ENCODE measurements at places on chromosomes 5 and 9.
A peak's percentile ranks its signal among the peaks of the same experiment; 100 is the strongest.

- DNase-seq, result peak; percentile 56
Observed at GRCh38 chr9:38371495-38371894, 21.0 kb upstream of the ALDH1B1 start.

DNA sequence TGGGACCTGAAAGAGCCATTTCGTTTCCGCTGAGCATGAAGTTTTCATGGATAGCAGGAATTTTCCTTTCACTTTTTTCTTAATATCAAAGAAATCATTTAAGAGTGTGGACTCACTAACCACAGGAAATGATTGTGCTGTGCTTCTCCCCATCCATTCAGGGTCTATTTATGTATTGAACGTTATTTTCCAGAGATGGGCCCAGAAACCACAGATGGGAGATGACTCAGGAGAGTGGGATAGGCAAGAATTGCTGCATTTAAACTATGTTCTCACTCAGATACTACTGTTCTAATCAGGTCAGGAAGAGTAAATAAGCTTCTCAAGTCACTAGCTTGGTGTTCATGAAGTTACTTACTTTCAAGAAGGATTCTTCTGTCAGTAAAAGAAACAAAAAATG is 763.8 kb downstream of the DTWD2 start:
- DNase-seq, result no peak

DNA sequence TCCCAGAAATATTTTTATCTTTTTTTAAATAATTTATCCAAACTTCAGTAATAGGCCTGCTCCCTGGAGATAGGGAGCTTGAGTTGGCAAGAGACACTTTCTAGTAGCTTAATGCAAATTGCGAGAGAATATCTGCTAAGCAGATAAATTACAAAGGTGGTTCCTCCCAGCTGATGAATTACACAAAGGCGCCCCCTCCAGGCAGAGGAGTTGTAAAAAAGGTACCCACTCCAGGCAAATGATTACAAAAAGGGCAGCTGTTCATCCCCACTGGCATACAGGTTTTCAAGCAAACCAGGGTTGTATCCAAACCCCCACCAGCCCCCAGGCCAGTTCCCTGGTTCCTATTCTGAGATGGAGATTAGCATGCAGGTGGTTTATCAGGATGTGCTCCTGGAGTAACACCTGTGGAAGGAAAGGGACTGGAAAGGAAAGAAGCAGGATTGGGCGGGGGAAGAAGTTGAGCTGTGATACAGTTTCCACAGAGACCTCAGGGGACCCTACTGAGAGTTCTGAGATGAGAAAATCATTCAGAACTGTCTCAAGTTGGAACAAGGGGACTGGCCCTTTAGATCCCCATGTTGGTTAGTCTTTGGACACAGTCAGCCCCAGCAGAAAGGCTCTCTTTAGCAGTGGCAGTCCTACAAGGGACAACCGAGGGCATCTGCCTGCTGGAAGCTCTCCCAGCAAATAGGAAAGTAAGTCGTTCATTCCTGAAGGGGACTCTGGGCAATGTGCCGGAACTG is 25.5 kb downstream of the ESM1 start:
- DNase-seq, result peak; percentile 32

GRCh38 chr5:32612134-32612888 is 27.0 kb downstream of the SUB1 start:
- DNase-seq, result no peak

- no peak for DNase-seq
Observed at GRCh38 chr9:114093031-114093471, 6.0 kb downstream of the KIF12 start.

- DNase-seq, result no peak
Observed at GRCh38 chr5:159945359-159945758, 29.1 kb downstream of the ADRA1B start.

DNA sequence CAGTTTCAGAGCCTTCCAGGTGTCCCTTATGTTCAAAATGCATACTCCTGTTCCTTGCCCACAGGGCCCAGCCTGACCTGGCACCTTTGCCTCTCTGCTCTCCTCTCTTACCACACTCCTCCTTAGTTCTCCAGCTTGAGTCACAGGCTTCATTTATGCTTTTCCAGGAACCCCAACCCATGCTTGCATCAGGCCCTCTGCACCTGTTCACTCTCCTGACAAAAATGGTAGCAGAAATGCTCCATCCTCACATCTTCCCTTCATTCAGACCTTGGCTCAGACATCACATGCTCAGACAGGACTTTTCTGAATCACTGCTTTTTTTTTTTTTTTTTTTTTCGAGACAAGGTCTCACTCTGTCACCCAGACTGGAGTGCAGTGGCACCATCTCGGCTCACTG is 15.1 kb upstream of the RNF145 start:
- no peak for DNase-seq

DNA sequence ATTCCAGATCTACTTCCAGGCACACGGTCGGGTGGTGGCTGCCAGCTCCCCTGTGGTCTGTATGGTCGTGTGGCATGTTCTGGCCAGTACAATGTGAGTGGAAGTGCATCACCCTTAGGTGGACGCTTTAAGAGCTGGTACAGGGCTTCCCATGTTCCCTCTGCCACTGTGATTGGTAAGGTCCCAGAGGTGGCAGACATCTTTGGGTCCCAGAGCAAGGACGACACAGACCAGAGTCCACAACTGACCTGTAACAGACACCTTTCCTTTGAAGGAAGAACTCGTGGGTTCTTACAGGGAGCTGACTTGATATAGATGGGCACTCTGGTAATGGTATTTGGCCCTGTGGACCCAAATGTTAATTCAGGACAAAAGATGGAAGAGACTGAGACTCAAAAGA is 90.0 kb upstream of the GDNF start:
- no peak for DNase-seq

GRCh38 chr5:149853701-149854100 is 90.9 kb downstream of the PDE6A start:
- no peak for DNase-seq

DNA sequence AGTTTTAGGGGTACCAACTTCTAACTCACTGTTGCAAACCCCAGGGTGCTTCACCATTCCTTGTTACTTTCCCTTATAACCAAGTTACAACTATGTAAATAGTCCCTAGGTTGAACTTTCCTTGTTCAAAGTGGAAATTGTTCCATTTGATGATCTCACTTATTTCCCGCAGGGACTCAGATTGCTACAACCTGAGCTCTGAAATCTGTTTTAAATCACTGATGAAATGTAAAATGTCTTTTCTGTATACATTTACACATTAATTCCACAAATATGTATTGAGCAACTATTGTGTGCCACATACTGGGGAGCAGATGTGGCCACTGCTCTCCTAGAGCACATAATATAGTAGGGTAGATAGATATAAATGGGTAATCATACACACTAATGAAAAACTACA is 69.1 kb upstream of the TARS1 start:
- no peak for DNase-seq

DNA sequence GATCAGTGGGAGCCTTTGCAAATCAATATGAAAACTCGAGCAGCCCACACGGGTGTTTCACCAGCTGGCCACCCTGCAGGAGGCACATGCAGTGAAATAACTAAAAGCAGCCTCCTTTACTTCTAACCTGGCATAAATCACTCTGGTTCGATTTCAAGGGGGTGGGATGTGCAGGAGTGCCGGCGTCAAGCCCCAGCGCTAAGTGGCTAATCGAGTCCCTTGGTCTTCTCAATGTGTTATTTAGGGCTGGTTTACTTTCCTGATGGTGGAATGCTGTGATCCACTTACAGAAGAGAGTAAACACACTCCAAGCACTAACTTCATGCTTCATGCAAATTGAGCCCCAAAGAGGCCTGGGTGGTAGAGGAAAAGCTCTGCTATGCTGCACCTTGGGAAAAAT is 109.4 kb downstream of the TMEM174 start:
- no peak for DNase-seq

DNA sequence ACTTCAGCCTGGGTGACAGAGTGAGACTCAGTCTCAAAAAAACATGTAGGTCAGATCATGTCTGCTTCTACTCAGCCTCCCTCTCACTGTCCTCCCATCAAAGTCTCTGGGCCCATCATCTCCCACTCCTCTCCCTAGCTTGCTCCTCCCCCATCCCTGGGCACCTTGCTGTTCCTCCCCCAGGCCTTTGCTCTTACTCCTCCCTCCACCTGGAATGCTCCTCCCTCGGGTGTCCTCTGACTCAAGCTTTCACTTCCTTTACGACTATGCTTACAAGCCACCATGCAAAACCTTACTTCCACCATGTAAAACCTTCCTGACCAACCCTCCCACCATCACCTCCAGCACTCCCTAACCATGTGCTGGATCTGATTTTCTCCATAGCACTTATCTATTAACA is 51.5 kb downstream of the MTMR12 start:
- DNase-seq, result no peak

DNA sequence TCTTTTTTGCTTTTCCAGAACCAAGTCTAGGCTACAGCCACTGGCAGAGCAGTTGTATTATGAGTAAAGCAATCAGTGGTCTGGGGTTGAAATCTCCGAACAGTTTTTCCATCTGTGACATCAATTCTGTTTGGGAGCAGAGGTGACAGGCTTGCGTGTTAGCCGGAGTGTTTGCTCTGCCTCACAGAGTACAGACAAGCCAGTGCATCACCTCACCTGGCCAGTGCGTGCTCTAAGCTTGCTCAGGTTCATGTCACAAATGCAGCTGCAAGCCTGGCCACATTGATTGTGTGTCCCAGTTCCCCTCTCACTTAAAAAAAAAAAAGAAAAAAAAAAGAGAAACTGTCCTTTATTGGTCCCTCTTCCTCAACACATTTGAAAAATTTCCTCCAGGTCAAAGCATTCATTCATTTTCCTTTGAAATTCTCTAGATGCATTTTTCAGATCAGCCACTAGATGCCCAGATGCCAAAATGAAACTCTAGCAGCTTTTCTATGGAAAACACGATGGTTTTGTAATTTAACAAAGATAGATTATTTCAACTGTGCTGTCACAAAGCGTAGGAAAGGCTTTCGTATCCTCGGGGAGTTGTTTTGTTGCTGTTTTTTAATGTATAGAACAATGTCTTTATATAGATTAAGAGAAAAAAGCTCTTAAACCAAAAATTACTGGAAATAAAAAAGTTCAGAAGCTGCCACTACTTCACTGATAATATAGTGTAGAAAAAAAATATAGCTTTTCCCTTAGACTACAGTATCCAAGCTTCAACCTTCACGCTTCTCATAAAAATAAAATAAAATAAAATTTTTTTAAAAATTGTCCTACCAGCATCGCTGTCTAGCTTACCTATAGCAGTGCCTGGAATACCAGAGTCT is 585.5 kb downstream of the TLE1 start:
- no peak for DNase-seq

- no peak for DNase-seq
Observed at GRCh38 chr5:76547242-76547890, 75.8 kb downstream of the F2RL2 start.

- no peak for DNase-seq
Observed at GRCh38 chr9:109295221-109296130, 25.4 kb downstream of the EPB41L4B start.

- DNase-seq, result no peak
Observed at GRCh38 chr9:69674112-69674685, 2.0 kb upstream of the APBA1 start.

GRCh38 chr5:122947372-122947771 is 89.2 kb downstream of the PPIC start:
- DNase-seq, result no peak

DNA sequence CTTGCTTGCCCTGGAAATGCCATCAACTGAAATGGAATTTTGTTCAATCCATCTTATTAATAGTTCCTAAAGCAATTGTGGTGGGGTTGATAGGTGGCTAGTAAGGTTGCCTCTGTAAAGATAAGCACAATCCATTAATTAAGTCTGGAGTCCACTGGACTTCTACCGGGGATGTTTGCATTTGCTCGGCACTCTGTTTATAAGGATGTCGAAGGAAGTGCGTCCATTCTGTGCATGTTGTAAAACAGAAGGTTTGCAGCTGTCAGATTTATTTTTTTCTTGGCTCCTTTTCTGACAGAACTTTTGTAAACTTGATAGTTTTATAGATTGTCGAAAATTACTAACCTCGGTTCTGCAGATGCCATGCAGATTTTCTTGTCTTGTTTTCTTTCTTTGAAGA is 12.8 kb upstream of the TNFAIP8 start:
- DNase-seq, result no peak

GRCh38 chr5:71895546-71895945 is 176.5 kb downstream of the CARTPT start:
- no peak for DNase-seq

GRCh38 chr5:177085985-177086653 is 596 bp upstream of the FGFR4 start:
- DNase-seq, result no peak

DNA sequence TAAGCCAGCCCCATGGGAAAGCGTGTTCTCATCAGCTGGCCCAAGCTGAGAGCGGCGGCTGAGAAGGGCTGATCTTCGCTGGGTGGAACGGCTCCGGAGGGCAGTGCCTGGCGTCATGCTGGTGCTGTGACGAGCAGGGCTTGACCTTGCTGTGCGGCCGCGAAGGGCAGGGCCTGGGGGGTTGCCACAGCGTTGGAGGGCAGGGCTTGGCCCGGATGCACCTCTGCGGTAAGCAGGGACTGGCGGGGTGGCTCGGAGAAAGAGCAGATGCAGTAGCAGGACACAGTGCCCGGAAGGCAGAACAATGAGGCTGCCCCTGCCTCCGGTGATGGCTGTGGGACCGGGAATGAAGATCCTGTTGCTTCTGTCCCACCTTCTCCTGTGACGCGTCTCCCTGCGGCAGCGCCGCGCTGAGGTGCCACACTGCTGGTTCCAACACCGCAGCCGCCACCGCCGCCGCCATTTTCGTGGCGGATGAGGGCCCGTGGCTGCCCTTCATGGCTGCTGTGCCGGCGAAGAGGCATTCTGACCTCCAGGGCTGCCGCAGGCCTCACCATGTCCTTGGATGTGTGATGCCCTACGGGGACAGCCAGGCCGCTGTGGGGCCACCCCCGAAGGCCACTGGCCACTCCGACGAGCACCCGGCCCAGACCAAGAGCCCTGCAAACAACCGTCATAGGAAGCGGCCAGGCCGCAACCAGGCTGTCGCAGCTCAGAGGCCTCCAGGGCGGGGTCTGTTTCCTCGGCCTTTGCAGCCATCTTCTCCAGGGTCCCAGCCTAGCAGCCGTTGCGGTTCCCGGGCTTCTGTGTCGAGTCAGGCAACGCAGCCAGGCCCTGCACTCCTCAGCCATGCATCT is 890.5 kb upstream of the CTNND2 start:
- DNase-seq, result no peak

GRCh38 chr9:105259274-105259673 is 14.8 kb downstream of the SLC44A1 start:
- no peak for DNase-seq

GRCh38 chr5:17852740-17853139 is 218.5 kb downstream of the TAF11L14 start:
- no peak for DNase-seq

GRCh38 chr5:122306461-122306860 is 5.6 kb upstream of the SNCAIP start:
- DNase-seq, result no peak

- no peak for DNase-seq
Observed at GRCh38 chr5:157915638-157916037, 56.7 kb upstream of the CLINT1 start.

DNA sequence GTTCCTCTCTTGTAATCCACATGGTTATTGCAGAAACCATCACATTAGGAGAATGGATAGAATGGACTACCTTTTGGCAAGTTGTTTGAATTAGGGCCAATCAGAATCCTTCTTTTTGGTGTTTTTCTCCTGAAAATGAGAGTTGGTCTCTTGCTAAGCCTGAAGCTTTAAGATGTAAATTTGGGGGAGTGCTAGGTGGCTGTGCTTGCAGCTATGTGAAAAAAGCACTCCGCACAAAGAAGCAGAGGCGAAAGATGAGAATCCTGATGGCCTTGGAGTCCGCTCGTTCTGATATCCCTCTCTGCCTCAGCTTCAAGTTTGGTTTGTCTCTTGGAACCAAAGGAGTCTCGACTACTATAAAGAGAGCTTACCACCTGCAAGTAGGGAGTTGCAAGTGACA is 63.6 kb downstream of the INIP start:
- no peak for DNase-seq

GRCh38 chr5:140565780-140566095 is 1.1 kb downstream of the SLC35A4 start:
- DNase-seq, result no peak

Data from NCI-H2171 (cell line).